ENCODE measurements at places on chromosomes 11 and 22.

GRCh38 chr22:36818010-36818642 lies 1.3 kb upstream of the PVALB start:
- no peak for DNase-seq

DNA sequence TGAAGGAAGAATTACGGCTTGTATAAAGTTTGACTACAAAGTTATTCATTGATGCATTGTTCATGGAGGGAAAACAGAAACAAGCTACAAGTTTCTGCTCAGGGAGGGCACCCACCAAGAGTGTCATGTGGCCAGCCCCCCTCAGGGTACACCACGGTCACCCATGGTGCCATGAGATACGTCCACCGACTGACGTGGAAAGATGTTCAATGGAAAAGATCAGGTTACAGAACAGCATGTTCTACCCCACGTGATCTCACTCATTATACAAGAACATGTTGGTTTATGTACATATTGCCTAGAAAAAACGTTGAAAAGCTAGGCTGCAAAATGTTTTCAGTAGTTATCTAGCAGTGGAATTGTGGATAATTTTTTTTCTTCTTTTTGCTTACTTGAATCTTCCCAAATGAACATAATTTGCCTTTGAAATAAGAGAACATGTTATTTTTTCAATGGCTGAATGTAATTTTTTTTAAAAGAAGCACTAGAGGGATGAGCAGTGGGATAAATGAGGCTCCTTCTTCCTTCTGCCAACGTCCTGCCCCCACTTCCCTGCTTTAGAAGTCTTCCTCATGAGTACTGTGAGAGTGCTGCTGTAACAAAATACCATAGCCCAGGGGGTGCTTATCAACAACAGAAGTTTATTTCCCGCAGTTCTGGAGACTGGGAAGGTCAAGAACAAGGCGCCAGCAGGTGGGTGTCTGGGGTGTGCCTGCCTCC lies 22.5 kb downstream of the RCN1 start:
- no peak for DNase-seq

- DNase-seq: no peak
These were observed 77.9 kb downstream of the KCNQ1 start for GRCh38 chr11:2522631-2523255.

- DNase-seq: no peak
These were observed 315.1 kb downstream of the SOX6 start for GRCh38 chr11:16041207-16041606.

- no peak for DNase-seq
These were observed 273.2 kb downstream of the DCDC1 start for GRCh38 chr11:31096191-31096805.

DNA sequence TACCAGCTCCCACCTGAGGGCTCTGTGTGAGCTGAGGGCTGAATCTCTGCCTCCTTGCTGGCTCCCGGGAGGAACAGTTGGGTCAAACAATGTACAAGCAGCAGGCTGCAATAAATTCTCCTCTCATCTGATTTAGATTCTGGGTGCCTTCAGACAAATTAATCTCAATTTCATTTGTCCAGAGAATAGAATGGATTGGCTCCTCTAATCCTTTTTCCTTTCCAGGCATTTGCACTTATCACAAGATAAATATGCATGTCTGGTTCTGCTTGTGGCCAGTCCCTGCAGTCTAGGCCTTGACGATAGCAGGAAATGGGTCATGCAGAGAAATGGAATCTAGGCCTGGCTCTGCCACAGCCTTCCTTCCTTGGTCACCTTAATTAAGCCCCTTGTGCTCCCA lies 28.7 kb downstream of the UPB1 start:
- no peak for DNase-seq
